Lung (tissue), 17 donors: ENCODE measurements at places on chromosomes 6 and 20. TPM values are rescaled to one million over a fixed set of nuclear protein-coding genes. Genes with fewer than 3 reads are reported as not detected.

DNA sequence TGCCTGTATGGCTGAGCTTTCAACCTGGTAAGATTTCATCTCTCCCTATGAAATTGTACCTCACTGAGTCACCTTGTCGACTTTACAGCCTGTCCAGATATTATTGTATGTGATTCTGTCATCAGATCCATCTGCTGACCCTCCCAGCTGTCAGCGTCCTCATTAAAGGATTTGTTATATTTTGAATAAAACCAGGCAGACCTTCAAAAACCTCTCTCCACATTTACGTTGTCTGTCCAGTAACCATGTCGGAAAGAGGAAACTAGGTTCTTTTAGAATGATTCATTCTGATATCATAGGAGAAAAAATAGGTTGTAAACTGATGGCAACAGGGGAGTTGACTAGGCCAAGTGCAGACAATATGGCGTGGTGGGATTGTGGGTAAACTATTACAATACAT lies 38.5 kb downstream of the TSPYL4 start:
- DNase-seq: no peak

- no peak for DNase-seq
Observed at GRCh38 chr6:45591306-45591705, 213.6 kb upstream of the SUPT3H start.

DNA sequence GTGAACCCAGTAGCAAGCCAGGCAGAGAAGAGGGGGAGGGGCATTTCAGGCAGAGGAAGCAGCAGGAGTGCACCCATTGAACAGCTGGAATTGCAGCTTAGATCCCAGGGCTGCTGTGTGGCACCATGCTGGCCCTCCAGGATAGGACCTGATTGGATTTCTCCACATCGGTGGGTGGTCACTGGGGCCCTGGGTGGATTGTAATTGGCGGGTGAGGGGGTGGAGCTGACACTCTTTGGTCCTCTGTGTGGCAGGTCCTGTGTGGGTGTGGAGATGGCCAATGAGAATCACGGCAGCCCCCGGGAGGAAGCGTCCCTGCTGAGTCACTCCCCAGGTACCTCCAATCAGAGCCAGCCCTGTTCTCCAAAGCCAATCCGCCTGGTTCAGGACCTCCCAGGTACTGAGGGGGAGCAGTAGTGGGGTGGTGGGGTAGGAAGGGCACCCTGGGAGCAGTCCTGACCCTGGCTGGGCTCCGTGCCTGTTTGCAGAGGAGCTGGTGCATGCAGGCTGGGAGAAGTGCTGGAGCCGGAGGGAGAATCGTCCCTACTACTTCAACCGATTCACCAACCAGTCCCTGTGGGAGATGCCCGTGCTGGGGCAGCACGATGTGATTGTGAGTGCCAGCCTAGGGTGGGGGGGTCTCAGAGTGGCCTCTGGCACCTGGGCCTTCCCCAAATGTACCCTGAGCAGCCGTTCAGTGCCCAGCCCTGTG lies 4.4 kb downstream of the PCIF1 start:
- no peak for DNase-seq

DNA sequence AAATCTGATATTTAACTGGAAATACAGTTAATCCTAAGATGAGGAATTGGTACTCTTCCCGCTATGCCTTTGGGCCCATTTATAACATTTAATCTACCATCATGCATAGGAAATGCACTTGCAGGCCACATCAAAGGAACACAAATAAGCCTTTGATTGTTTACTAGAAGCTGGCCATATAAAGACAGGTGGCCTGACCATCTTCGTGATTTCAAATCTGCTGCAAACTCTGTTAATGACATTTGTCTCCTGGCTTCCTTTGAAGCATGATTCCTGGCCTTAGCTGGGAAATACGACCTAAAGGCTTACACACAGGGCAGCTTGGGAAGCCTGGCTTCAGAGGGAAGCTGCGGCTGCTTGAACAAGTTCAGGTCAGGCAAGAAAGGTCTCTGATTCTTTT lies 552.1 kb downstream of the CDH26 start:
- DNase-seq: no peak

DNA sequence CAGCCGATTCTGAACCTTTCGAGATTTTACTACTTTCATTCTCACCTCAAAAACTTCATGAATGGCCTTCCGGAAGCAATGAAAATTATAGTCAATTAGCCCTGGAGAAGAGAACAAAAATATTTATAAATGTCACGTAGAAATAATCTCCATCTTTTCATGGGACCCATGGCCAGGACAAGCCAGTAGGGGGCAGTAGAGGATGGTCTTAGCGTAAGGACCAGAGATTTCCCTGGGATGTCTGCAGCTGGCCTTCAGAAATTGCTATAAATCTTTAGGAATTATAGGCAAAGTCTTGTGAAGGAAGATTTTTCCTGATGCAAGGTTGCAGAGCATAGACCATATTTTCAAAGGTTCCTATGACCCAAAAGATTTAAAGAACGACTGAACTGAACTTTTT lies 15.6 kb upstream of the UBE2J1 start:
- peak; percentile 67 for DNase-seq

GRCh38 chr6:144013486-144013909 lies 5.4 kb upstream of the PLAGL1 start:
- DNase-seq: peak; percentile 86

DNA sequence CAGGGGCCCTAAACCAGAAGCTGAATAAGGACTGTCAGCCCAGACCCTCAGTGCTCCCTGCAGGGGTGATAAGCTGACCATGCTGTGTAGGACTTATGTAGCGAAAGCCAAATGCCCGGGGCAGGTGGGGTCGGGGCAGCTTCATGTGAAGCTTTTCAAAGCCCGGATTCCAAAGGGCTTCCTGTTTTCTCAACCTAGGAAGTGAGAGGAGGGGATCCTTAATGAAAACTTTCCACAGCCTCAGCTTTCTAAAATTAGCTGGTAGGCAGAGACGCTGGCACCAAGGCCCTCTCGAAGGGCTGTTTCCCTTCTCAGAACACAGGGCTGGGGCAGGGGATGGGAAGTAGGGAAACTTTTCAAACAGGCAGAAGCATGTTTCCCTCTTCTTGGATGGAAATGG lies 148.9 kb downstream of the NFATC2 start:
- DNase-seq: peak; percentile 36

DNA sequence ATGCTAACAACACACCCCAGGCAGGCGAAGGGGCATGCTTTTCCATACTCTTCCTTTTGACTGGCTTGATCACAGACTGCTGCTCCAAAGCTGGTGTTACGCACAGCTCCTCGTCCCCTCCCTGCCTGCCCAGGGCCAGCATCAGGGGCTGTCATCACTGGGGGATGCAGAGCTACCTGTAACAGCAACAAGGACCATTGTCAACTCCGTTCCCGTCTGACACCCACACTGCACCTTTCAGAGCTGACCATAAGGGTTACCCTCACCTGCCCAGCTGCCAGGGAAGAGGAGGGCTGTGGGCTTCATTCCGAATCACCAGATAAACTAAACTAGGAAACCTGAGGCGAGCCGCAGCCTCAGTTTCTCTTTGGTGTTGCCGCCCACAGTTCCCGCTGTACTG lies 15.4 kb downstream of the NQO2 start:
- no peak for DNase-seq

- peak; percentile 25 for DNase-seq
Observed at GRCh38 chr6:36769676-36770499, 69.4 kb downstream of the CPNE5 start.

- DNase-seq: peak; percentile 79
Observed at GRCh38 chr6:73519926-73520687, 725 bp downstream of the EEF1A1 start.

DNA sequence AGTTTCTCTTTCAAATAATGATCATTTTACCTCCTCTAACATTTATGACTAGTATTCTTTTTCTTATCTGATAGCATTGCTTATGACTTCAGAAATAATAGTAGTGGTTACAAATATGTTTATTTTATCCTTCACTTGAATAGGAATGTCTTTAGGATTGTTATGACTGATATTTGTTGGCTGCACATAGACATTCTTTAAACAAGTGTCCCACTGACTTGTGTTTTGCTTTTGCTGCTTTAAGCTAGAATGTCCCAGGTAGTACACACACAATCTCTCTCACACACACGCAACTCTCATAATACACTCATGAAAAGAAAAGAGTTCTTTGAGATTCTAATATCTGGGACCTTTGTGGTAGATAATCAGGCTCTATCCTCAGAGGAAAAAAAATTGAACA lies 21.6 kb downstream of the KIAA1586 start:
- DNase-seq: no peak

The OSER1 gene
- polyA plus RNA-seq: 22.6 TPM

The CGA gene
- polyA plus RNA-seq: not detected

The ZC2HC1B gene
- polyA plus RNA-seq: not detected
